ENCODE measurements at places on chromosomes 1 and 21.

- no peak for DNase-seq
Observed at GRCh38 chr1:224540535-224540934, 75.6 kb upstream of the CNIH3 start.

DNA sequence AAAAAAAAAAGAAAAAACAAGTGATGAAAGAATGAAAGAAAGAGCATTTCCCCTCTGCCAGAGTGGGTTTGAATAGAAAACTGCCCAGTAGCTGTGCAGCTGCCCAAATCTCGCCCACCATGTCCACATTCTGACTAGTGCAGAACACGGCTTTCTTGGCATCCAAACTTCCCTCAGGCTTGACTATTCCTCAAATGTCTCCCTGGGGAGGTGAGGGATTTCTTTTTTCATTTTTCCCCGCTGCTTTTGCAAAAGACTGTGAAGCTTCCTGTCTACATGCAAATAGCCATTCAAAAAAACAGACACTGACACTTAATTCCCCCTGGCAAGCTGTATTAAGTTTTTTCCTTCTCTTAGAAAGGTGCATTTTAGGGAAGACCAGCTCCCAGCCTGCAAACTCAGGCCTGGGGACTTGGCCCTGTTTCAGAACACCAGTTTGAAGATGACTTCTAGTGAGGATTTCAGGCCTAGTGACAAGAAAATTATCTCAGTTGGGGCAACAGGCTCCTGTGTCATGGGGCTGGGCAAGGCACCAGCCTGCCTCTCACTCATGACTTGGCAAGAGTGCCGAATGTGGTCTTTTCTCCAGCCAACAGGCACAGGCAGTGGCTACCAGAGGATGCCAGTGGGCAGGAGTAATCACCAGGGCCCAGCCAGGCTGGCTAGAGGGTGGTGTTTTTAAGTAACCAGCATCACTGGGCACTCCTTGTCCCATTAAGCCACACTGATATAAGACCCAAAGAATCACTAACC, 178.1 kb upstream of the NFIA start:
- peak; percentile 51 for DNase-seq

GRCh38 chr1:95716097-95716496, 482.1 kb downstream of the RWDD3 start:
- no peak for DNase-seq

DNA sequence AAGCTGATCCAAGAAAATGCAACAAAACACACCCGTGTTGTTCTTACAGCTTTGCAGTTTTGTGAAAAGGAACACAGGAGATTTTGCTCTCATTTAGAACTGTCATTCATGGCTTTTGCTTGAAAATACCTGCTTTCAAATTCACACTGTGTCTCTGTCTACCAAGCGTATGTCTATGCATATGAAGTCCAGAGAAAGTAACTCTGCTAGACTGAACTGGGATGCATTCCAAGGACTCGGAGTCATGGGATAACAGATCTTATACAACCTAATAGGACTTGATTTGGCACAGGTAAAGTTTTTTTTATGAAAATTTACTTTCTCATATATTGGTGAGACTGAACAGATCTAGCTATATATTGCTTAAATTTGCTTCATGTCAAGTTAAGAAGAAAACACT, 102.4 kb downstream of the PTGER3 start:
- DNase-seq: no peak

DNA sequence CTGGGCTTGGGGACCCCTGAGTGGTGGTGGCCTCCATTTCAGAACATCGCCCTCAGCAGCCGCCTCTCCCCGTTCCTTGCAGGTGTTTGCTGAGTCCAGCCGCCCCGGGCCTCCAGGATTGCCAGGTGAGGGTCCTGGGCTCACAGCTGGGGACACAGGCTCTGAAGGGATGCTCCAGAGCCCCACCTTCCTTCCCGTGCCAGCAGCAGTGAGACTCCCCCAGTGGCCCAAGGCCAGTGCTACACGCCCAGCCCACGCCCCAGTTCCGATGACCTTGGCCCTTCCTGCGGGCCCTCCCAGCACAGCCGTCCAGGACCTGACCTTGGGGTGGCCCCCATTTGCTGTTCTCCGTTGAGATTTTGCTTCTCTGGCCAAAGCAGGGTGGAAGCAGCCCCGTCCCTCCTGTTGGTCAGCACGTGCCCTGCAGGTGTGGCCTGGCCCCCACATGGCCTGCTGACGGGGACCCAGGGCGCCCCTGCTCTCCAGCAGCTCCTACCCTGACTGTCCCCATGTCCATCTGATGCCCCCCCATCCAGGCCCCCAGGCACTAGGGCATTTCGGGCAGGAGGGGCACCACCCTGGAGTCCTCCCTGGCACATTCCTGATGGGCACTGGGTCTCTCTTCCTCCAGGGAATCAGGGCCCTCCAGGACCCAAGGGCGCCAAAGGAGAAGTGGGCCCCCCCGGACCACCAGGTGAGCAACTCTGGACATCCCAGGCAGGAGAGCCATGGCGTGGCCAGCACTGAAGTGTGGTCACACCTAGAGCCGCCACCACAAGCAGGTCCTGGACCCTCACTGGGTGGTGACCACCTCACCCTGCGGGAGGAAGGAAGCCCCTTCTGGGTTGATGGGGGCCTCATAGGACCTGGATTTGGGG, 45.0 kb downstream of the SLC19A1 start:
- no peak for DNase-seq

GRCh38 chr1:119373465-119373864, 4.9 kb downstream of the HAO2 start:
- DNase-seq: peak; percentile 8

- no peak for DNase-seq
Observed at GRCh38 chr1:183021405-183022201, 1.6 kb upstream of the LAMC1 start.

DNA sequence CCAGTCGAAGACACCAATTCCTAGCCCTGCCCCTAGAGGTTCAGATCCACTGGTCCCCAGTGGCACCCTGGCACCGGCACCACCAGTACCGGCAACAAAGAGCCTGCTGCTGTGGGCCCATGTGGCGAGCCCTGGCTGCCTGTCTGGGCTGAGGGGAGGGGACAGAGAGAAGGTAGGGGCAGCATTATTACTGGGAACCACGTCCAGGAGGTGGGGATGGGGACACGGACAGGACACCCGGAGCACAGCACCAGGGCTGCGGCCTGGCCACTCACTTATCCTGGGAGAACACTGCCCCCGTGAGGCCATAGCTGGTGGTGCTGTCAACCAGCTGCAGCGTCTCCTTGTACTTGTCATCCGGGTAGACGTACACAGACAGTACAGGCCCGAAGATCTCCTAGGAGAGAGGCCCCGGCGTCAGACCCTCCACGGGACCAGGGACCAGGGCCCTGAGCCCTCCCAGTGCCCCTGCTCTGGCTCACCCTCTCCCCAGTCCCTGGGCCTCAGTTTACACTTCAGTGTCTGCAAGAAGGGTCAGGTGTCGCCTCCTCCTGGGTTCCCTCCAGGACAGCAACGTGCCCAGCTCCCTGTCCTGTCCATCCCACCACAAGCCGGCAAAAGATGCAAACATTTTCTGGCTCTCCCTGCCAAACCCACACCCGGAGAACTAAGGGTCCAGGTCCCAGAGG, 15.8 kb upstream of the TAS1R2 start:
- DNase-seq: peak; percentile 91

DNA sequence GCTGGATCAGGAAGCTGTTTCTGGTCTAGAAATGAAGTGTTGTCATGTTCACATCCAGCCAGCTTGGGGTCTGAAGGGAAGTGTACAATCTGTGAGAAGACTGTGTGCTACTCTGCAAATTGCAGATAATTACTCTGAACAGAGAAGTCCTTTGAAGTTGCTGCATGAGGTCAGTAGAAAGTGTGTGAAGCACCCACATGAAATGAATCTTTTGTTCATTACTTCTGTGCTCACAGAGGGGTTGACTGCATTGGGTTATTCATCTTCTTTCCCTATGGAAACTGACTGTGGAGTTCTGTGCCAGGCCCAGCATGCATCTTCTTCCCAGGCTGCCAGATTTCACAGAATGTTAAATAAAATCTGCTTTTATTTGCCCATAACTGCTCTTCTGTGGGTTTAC, 47.1 kb downstream of the CTH start:
- no peak for DNase-seq

DNA sequence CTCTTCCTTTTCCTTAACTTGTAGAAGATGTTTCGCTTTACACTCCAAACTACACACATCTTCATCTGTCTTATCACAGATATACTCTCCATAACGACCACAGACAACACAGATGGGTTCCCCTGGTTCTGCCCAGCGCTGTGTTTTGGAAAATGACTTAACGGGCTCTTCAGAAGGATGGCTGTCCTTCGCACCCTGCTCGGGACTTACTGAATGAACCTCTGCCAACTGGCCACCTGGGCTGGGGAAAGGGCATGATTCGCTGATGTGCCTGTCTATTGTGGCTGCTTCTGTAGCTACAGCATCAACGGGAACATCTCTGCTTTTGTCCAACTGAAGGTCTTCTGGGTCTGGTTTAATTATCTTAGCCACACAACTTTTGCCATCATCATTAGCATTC, 3.4 kb downstream of the DDX59 start:
- DNase-seq: no peak

- DNase-seq: no peak
Observed at GRCh38 chr1:15329104-15329820, 80.4 kb upstream of the EFHD2 start.

DNA sequence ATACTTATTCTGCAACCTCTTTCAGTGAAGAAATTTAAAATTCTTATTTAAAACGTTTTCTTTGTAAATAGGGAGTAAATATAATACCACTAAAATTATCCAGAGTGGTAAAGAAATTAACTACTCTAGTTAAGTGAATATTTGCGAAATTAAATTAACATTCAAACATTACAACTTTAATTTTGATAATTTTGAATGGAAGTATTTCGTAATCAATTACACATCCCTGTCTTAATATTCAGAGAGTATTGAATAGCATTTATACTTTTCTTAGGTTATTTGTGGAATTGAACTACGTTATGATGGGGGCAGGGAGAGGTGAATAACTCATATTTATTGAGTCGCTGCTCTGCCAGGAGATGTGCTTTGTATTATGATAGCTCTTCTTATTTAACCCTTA, 96.3 kb upstream of the KIF26B start:
- DNase-seq: no peak

DNA sequence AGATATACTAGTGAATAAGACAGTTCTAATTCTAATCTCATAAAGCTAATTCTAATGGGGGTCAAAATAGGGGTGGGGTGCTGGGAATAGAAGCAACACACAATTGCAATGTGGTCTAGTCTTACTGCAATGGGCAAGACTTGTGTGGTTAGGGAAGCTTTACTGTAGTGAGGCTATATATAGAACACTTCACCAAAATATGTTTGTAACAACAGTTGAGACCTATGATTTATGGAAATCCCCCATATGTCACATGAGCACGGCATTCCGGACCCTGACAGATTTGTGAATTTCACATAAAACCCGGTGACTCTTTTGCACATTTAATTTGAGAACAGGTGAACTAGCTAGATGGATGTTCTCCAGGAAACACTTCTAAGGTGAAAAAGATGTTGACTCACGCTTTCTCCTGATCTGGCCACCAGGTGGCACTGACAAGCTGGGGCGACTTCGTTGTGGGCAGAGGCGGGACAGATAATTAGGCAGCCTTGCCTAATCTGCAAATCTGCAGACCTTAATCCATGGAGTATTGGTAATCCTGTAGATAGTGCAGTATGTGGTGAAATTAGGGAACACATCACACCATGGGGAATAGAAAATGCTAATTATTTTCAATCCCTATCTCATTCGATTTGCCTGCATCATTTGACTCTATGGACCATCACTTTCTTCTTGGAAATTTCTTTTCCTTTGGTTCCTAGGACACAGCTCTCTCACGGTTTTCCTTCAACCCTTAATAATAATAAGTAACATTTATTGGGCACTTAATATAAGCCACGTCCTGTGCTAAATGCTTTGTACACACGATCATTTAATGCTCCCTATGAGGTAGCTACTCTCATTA, 37.7 kb downstream of the KIAA0040 start:
- peak; percentile 56 for DNase-seq

DNA sequence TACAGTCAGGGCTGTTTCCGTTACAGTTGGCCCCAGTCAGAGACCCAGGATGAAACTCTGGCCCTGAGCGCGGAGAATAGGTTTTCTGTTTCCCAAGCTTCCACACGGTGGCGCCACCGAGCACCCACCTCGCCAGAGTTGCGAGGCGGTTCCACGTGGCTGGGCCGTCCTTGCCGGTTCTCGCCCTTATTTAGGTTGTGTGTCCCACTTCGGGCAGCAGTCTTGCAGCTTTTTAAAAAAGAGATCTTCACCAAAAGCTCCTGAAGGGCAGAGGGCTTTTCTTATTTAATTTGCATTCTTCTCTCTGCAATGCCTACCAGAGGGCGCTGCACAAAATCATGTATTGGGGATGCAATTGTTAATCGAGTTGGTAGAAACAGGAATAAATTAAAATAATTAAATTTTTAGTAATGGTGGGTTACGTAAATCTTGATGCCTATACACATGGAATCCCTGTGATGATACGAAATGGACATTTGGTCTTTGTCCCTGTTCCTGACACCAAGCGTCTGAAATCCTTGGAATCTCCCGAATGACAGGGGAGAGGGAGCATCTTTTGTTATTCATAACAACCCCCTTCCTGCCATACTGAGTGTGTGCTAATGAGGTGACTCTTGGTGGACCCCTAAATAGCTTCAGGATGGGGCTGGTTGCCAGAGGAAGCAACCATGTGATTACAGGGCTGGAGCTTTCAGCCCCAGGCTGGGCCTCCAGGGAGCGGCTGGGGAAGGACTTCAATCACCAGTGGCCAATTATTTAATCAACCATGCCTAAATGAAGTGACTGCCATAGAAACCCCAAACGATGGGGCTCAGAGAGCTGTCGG, 5.6 kb upstream of the S100A7 start:
- peak; percentile 52 for DNase-seq

- no peak for DNase-seq
Observed at GRCh38 chr1:75208862-75209261, 74.7 kb downstream of the LHX8 start.

DNA sequence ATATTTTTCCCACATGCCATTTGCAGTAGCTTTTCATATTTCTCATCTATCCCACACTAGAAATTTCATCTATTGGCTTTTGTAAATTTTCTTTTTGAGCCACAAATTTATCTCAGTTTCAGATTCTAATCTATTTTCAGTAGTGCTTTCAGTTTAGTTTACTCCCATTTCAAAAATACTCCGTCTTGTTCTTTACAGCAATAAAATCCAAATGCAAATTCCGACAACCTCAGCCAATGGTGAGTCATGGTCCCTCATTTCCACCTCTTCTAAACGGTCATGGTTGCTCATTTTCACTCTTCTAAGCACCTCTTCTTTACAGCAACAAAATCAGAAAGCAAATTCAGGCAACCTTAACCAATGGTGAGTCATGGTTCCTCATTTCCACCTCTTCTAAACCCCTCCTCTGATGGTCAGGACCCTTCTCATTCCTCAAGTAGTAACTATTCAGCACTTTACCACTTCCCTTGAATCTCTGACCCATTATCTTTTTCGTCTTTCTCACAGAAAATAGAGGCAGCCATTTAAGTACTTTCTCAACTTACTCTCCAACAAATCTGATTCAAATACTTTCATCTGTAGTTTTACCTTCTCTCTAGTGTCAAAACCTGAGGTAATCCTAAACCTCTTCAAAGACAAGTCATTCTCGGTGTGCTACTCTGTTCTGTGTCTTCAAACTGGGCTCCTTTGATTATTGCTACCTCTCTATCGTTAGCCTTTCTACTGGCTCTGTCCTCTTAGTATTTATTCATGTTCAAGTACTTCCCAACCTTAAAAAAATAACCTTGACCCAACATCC, 34.4 kb downstream of the C21orf91 start:
- DNase-seq: no peak
